NCI-H748 treated with DMSO at 0.1 percent for 48 hours (cell line): ENCODE measurements at places on chromosomes 3 and 15.

GRCh38 chr3:197149-197827 lies 725 bp downstream of the CHL1 start:
- DNase-seq, result no peak

DNA sequence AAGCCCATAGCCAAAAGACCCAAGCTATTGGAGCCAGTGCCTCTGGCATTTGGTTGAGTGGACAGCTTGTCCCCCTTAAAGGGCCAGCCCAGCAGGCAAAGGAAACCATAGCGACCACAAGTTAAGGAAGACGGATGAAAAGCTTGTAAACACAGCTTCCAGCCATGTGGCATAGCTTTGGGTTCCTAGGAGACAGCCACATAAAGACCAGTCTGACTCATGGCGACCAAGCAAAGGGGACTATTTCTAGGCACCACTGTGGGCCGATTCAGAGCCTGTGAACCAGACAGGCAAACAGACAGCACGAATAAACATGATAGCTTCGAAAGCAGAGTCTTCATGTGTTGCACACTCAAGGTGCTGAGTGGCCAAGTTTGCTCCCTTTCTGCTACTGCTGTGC lies 30.5 kb upstream of the SRGAP3 start:
- peak; percentile 23 for DNase-seq

DNA sequence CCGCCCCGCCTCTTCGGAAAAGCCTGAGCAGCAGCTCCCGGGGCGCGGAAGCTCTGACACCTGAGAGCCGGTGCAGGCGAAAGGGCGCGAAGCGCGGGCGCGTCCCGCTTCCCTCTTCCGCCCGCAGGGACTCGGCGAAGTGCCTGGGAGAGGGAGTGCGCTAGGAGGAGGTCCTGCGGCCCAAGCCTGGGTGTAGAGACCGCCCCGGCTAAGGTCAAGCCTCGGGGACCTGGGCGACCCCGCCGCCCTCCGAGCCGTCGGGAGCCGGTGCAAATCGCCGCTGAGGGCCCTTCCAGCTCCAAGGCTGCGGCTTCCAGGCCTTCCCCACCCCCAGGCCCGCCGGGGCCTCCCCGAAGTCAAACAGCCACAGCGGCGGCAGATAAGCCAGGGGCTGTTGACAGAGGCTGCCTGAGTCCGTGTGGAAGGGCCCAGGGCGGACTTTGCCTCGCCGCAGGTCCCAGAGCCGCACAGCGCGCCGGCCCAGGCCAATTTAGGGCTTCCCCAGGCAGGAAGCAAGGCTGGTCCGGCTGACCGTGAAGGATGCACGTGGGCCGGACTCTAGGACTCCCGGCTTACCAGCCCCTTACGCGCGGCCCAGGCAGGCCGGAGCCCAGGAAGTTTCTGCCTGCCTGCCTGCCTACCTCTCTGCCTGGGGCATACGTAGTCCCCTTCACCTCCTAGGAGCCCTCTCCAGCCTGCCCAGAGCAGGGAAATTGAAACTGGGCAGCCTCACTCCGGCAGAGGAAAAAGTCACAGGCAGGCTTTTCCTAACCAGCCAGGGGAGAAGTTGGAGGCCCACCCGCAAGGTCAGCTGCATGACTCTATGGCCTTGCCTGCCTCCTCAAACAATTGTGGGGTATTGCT lies 2.3 kb downstream of the ITPKA start:
- DNase-seq, result no peak

DNA sequence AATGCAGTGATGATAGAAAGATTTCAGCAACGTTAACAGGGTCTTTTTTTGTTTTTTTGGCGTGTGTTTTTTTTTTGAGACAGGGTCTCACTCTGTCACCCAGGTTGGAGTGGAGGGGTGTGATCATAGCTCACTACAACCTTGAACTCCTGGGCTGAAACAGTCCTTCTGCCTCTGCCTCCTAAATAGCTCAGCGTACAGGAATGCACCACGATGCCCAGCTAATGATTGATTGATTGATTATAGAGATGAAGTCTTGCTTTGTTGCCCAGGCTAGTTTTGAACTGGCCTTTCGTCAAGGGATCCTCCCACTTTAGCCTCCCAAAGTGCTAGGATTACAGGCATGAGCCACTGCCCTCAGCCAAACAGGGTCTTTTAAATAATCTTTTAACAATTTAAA lies 7.0 kb downstream of the CHP1 start:
- DNase-seq, result no peak

GRCh38 chr3:129016356-129016719 lies 15.2 kb downstream of the EFCC1 start:
- no peak for DNase-seq

GRCh38 chr3:195550723-195551122 lies 7.6 kb upstream of the PPP1R2 start:
- DNase-seq, result no peak

GRCh38 chr3:35647461-35647860 lies 8.1 kb downstream of the ARPP21 start:
- DNase-seq, result no peak

GRCh38 chr3:132253262-132253878 lies 63.8 kb upstream of the ACP3 start:
- no peak for DNase-seq

DNA sequence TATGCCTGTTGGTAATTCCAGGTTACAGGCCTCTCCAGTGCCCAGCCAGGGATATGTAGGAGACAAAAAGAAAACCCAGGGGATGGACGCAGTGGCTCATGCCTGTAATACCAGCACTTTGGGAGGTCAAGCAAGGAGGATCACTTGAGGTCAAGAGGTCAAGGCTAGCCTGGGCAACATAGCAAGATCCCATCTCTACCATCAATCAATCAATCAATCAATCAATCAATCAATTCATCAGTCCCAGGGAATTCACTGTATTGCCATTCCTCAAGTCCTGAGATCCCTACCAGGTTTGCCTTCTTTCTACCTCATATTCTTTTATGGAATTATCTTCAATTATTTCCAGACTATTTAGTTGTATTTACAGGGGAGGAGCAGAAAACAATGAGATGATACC lies 82.2 kb downstream of the DHX30 start:
- no peak for DNase-seq

DNA sequence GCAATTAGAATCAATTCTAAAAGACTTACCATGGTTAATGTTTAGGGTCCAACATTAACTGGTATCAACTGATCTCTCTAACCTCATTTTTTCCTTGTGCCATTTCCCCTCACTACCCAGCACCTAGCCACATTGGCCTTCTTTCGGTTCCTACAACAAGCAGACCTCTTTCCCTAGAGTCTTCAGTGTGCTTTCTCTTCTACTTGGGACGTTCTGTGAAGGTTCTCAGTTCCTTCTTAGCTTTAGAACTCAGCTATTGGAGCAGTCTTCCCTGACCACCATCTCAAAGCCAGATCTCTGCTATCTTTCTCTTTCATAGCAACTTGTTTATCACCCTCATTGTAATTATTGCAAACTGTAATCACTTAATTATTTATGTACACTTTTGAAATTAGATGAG lies 31.5 kb upstream of the MINDY4B start:
- no peak for DNase-seq

- no peak for DNase-seq
Measured at GRCh38 chr15:38017721-38018120, 83.3 kb downstream of the TMCO5A start.

DNA sequence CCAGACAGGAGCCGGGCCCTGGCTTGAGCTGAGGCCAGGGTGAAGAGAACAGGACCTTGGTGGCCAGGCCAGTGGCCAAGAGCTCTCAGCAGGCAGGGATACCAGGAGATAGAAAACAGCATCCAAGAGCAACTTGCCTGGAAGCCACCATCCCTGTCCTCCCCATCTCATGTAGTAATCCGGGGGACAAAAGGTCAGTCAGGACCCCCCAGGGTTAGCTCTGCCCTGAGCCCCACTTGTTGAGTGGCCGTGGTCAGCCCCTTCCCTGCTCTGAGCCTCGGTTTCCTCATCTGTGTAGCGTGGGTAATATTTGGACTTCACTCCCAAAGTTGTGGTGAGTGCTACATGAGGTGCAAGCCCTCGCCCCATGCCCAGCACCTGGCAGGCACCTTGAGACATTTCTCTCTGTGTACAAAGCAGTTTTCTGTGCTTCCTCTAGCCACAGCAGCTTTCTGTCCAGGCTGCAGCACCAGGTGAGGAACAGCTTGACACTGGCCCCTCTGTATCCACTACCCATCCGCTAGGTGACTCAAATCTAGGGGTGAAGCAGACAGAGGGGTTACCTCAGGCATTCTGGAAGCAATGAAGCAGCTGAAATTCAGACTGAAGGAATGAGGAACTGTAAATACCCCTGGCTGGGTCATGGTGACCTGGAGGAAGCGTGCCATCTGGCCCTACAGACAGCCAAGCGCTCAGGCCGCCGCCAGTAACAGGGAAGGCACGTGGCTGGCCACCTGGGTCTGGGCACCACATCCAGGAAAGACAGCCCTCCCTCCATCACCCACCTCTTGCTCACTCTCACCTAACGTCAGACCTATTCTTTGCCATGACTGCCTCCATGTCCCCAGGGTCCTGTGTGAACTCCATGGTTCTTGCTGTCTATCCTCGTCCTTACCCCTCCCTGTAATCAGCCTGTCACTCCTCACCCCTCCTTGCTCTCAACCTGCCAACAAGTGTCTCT lies 6.7 kb downstream of the CISH start:
- no peak for DNase-seq

DNA sequence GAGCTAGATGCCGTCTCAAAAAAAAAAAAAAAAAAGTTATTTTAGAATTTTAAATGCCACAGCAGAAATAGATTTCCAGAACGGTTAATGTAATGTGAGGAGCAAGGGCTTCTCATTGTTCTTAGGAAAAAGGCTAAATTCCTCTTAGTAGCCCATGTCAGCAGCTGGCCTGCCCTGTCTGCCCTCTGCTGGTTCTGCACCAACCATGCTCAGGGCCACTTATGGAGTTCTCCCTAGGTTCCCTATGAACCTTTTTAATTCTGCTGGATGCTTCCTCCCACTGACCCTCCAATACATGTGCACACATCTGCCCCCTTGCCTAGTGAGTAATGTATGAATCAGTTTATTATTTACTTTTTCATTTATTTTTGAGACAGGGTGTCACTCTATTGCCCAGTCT lies 32.2 kb upstream of the DPPA4 start:
- DNase-seq, result no peak

DNA sequence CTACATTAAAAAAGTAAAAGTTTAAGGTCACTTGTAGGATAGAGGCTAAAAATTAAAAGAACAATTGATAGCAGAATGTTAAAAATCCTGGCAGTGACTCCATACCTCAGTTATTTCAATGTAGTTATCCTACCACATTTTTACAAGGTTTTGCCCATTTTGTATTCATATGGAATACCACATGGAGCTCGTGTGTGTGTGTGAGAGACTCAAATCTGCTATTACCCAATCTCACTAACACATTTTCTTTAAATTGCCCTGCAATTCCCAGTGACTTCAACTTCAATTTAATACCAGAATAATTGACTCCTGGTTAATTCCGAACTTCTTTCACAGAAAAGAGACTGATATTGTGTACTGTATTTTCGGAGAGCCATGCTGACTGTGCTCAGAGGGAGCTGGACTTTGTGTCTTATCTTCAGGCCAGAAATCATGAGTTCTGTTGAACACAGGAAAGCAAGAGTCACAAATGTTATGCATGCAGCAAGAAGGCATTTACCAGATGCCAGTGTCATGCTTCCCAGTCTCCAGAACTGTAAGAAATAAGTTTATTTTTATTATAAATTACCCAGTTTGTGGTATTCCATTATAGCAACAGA lies 529.0 kb upstream of the NECTIN3 start:
- DNase-seq, result no peak

DNA sequence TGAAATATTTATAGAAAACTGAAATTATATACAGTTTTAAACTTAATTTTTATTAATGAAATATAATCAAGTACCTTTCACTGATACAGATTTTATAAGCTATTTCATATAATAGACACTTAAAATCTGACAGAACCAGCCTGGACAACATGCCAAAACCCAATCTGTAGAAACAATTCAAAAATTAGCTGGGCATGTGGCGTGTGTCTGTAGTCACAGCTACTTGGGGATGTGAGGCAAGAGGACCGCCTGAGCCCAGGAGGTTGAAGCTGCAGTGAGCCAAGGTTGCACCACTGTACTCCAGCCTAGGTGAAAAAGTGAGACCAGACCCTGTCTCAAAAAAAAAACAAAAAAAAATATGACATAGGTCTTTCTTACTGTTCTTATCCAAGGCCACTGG lies 238.3 kb upstream of the MANF start:
- DNase-seq, result no peak

- DNase-seq, result peak; percentile 17
Measured at GRCh38 chr3:137121704-137122314, 164.0 kb downstream of the IL20RB start.

- no peak for DNase-seq
Measured at GRCh38 chr15:90451053-90451850, 63.2 kb downstream of the IQGAP1 start.

DNA sequence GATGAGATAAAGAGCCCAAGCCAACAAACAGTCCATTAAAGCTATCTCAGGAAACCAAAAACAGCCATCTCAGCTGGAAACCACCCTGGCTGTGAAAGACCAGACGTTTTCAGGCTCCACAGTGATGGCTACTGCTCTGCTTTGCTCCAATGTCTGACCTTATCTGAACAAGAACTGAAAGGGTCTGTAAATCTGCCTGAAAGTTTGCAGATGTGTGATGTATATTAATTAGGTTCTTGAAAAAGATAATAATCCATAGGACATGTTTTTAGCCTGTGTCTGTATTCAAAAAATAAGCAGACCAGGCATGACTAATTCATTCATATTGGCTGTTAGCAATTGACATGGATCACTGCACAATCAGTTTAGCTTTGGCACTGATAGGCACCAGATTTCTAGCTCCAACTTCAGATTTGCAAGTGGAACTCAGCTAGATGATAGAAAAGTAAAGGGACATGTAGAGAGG lies 611.4 kb upstream of the NAALADL2 start:
- DNase-seq, result no peak

DNA sequence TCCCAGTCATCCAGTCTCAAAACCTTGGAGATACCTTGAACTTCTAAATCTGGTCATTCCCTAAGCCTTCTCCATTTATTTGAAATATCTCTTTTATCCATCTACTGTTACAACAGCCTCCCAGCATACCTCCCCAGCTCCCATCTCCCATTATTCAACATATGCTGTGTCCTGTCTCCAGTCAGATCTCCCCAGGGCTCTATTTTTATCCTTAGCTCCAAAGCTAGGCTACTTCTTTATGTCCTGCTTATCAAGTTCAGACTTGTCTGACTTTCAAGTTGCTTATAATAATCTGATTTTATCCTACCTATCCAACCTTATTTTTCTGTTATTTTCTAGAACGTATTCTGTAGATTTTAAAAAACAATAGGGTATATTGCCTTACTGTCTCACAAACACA lies 44.2 kb downstream of the IQGAP1 start:
- no peak for DNase-seq

DNA sequence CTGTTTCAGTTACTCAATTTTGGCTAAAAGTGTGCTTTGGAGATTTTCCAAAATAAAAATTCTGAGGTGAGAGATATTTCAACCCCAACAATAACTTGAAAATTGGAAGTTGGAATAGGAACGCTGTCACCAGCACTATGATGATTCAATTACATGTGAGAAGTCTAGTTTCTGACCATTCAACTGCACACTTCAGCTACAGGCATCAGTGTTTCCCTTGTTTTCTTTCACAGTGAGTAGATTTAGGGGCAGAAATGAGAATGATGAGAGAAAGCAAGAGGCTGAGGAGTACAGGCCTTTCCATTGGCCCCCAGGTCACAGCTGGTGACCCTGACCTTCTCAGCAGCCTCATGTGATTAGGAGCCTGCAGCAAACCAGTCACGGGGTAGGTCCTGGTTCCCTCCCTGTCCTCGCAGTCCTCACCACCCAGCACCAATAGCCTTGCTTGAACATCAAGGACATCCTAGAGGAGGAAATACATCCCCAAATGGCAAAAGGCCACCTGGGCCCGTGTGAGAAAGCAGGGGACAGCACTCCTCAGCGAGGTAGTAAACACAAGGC lies 10.0 kb upstream of the FILIP1L start:
- no peak for DNase-seq

GRCh38 chr15:66934868-66935520 lies 130.4 kb upstream of the SMAD3 start:
- DNase-seq, result no peak
